ENCODE measurements at places on chromosomes 7 and 10. TPM values are rescaled to one million over a fixed set of nuclear protein-coding genes. Genes with fewer than 3 reads are reported as not detected.

LIMK1 gene
- 22.3 TPM for total RNA-seq

EN2 gene
- total RNA-seq: 0.19 TPM

ASIC3 gene
- 1.4 TPM for total RNA-seq

- DNase-seq: peak; percentile 70
Observed at GRCh38 chr10:93074147-93074596, 479 bp downstream of the CYP26A1 start.

DNA sequence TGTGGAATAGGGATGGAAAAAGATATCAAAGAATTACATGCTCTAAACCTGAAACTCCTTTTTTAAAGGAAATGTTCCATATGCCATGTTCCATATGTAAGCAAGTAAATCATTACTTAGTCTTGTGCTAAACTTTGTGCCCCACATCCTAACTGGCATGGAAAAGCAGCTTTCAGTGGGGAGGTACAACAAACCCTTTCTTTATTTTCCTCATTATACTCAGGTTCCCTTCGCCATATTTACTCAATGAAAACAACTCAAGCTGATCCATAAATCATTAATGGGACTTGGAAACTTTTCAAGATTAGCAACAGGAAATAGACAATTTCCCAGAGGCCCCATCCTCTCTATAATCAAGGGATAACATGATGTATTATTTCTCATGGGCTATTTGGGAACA is 56.0 kb downstream of the GSAP start:
- no peak for DNase-seq

DNA sequence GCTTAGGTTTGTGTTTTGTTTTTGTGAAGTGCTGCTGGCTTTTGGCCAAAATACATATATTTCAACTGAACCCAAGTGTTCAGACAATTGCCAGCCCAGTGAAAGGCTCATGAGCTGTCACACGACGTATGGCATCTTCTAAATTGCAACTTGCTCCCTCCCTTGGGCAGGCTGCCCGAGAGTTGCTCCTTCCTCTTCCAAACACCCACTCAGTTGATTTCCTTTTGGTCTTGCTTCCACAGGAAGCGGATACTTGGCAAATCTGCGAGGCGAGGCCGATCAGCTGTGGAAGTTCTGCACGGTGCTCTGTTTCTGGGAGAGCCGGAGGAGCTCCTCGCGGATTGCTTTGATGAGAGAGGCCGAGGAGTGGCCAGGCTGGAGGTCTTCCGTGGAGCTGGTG is 39.6 kb upstream of the ATP6V0A4 start:
- no peak for DNase-seq
